ENCODE measurements at places on chromosomes 16 and 17.

- DNase-seq: no peak
These were observed 128.8 kb downstream of the MGAT5B start for GRCh38 chr17:76996741-76997694.

DNA sequence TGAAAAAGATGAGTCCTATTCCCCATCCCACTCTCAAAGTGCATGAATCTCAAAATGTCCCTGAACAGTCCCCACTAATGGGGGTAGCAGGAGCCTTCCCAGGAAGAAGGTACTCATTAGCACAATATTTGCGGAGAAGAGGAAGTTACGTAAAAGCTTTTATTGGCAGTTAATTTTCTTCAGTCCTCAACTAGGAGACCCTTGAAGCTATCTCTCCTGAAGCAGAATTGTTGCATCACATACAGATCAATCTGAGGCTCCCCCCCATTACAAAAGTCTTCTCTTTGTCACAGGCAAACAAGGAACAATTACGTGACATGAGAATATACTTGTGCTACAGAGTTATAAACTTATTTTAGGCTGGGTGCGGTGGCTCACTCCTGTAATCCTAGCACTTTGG is 14.2 kb downstream of the SLFN12L start:
- no peak for DNase-seq

DNA sequence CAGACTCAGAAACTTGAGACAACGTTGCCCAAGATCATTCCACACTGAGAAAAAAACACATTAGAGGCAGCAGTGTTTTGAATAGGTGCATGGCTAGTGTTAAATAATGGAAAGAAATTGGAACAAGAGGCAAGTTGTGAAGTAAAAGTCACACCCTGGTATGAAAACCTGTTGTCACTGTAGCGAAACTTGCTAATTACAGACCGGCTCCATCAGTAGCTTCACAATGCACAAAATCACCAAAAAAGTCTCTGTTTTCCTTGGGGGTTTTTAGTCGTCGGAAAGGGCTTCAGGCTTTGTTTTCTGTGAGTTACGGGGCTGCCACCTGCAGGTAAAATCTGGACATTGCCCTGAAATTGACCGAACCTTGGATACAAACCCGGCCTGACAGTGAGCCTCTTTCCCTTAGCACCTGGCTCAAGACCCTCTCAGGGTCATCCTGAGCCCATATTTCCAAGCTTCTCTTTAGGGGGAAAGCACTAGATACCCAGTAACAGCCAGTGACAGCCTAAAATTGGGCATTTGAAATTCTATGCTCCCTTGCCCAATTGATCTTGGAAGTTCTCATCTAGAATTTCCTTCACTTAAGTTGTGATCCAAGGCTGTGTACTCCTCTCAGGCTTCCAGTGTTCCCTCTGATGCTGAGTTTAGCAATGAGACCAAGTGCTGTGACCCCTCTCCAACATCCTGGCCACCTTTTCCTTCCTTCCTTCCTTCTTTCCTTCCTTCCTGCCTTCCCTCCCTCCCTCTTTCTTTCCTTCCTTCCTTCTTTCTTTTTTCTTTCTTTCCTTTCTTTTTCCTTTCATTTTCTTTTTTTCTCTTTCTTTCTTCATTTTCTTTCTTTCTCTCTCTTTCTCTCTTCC is 7.2 kb upstream of the GRB2 start:
- DNase-seq: peak; percentile 76

DNA sequence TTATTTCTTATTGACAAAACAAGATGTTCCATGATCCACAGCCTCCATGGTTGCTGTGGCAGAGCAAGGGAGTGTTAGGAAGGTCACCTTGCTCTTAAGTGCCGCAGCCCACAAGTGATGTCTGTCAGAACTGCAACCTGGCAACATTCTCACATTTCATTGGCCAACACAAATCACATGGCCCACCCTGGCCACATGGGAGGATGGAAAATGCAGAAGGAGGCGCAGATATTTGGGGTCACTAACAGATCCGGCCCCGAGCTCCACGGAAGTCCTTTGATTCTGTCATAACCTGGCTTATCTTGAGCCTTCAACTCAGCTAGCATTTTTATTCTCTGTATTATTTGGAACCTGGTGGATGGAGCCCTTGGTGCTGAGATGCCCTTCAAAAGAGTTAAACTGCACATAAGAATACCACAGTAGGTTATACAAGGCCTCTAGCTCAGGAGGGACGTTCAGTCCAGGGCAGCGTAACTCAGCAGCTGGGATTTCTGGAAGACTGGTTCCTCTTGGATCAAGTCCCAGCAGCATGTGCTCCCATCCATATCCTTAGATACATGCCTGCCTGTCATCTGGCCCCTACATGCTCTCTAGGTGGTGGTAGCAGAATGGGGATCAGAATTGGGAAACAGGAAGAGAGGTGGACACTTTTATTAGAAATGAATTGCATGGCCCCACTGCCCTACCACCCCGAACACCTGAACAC is 508.1 kb downstream of the HAPSTR1 start:
- no peak for DNase-seq

DNA sequence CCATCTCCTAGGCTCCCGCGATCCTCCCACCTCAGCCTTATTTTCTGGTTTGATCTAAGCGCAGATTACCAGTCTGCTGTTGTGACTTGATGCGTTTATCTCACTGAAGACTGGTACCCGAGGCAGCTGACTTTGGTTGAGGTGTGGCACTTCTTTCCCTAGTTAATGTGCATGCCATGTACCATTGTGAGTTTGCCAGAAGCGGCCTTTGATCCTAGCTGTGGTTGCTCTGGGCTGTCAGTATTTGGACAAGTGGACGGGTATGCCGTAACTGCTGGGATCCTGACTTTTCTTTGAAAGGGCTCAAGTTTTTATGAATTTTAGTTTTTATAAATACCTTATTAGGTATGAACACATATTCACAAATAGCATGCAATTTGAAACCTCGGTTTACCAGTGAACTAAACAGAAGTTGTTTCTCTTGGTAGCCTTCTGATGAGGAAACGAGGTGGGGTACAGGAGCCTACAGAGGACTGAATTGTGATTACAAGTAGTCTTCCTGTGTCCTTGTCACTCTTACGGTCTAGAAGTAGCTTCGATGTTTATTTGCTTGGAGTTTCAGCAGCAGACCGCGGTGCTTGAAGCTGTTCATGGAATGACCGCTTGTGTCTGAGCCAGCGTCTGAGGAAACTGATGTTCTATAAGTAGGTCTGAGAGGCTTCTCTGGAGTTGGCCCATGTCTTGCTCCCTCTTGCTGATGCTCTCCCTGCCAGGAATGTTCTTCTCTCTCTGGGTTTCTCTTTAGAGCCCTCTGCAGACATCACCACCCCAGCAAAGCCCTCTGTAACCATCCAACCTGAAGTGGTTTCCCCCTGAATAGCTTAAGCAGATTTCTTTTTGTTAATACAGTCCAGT is 40.0 kb downstream of the SEC14L1 start:
- no peak for DNase-seq

Data from stimulated activated CD4-positive, alpha-beta T cell treated with anti-CD3 and anti-CD28 coated beads, Interleukin-4, amount 100 ng/mL, for 24 hours (primary cell).